ENCODE measurements at places on chromosomes 6 and 20. TPM values are rescaled to one million over a fixed set of nuclear protein-coding genes. Genes with fewer than 3 reads are reported as not detected.

Gene BIRC7
- 1.4 TPM for total RNA-seq

GRCh38 chr6:132167929-132168892, 217.0 kb upstream of the CCN2 start:
- no peak for DNase-seq

Gene PTK6
- total RNA-seq = 0.06 TPM

Gene STMND1
- 1.7 TPM for total RNA-seq

Gene DBNDD2
- 31.5 TPM for total RNA-seq

Gene TOP1
- total RNA-seq = 33.1 TPM

DNA sequence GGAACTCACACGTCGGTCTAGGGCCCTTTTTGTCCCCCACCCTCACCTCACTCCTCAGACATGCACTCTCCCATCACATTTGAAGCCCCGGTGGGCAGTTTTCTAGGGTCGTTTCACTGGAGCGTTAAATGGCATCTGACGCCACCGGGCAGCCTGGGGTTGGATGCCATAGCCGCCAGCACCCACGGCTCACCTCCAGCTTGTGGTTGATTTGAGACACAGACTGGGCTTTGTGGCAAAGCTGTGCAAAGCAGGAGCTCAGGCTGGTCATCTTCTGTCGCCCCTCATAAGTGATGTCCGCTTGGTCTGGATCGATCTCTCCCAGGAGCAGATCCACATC, 530 bp downstream of the GOPC start:
- no peak for DNase-seq

Gene PLG
- total RNA-seq = 0.39 TPM

DNA sequence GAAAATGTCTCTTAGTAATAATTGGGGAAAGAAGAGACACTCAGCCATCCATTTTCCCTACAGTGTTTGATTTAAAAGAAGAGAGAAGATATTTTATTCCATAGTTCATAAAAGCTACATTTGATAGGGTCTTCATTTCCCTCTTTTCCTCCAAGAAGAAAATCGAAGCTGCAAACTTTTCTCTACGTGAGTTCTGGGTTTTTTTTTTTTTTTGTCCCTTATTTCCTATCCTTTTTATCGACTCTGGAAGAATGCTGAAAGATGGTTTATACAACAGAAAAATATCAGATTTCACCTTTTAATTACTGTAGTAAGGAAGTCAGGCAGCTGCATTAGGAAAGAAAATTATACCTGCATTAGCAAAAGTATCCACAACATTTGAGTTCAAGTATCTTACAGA, at the start of gene OR2J1:
Gene OR2J1 (plus strand): TSS at position 301 of the 400 bp plus-strand sequence. CDS start 1,453 bp downstream, outside the sequence.
- no peak for DNase-seq

DNA sequence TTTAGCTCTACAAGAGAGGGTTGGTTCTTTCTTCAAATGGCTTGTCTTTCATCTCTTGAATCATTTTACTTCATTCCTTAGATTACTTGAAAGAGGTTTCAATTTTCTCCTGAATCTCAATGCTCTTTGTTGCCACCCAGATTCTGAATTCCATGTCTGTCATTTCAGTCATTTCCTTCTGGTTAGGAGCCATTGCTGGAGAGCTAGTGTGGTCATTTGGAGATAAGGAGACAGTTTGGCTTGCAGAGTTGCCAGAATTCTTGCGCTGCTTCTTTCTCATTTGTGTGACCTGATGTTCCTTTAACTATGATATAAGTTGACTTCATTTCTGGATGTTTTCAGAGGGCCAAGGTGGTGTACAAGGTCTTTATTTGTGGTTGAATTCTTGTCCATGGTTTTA, 157.8 kb downstream of the SLC22A3 start:
- DNase-seq = no peak

DNA sequence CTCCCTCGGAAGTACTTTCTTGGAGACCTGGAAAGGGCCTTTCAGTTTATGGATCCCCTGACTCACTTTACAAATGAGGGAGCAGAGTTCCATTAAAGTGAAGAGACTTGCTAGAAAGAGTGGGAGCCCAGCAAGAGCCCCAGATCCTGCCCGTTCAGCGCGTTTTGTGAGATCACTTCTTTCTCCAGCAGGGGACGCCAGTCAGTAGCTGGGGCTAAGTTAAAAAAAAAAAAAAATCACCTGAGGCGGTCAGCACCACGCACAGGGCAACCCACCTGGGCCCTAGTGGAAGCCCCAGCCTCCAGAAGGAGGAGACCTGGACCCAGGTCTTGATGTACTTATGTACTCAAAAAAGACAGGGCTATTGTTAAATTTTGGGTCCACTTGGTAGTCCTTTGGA, 274.5 kb upstream of the RNF24 start:
- DNase-seq = no peak

Gene ABHD16B
- total RNA-seq = not detected

DNA sequence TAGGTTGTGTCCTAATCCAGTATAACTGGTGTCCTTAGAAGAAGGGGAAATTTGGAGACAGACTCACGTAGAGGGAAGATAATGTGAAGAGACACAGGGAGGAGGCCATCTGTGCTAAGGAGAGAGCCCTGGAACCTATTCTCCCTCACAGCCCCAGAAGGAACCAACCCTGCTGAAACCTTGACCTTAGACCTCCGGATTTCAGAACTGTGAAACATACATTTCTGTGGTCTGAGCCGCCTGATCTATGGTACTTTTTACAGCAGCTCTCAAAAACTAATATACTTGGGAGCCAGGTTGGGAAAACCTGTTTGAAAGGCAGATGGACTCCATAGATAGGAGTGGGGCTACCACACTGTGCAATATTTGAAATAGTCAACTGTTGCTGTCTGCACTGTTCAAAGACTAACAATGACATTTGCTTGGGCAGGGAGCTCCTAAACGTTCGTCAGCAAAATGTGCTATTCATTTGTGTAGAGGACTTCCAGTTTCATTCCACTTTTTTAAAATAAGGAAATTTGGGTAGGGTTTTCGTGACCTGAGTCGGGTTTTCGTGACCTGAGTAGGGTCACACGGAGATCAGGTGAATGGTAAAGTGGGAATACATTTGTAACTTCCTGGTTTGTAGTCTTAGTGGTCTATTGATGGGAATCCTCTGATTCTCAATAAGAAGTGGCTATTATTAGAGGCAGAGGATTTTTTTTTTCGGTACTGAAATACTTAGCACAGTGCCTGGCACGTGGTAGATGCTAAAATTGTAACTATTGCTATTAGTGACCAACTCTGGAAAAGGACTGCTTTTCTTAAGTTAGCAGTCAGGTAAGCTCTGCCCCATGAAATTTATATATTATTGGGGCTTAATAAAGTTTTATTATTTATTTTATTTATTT, 11.4 kb downstream of the TAGAP start:
- no peak for DNase-seq

GRCh38 chr6:140393665-140394540, 1019.5 kb upstream of the CITED2 start:
- no peak for DNase-seq

- no peak for DNase-seq
Observed at GRCh38 chr20:53716395-53716794, 122.8 kb upstream of the ZNF217 start.

DNA sequence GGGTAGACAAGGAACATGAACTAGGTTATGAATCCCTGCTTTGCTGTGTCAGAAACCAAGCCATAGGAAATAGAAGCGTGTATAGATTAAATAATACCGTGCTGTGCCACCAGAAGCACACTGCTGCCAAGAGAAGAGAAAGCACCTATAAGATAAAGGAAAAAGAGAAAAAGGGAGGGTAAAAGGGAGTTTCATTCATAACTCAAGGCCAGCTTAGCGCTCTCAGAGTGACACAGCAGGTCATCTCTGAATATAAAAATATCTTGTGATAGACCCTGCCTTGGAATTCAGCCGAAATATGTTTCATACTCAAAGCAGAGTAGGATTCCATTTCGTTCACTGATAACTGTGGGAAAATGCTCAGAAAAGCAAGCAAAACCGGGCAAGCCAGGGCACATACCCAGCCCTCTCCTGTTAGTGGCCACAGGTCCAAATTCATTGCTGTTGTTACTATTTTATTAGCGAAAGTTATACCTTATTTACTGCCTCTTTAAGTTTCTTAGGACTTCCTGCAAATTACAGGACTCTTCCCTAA, 8.7 kb downstream of the JAG1 start:
- DNase-seq = no peak
